ENCODE measurements at places on chromosomes 7 and 10.

DNA sequence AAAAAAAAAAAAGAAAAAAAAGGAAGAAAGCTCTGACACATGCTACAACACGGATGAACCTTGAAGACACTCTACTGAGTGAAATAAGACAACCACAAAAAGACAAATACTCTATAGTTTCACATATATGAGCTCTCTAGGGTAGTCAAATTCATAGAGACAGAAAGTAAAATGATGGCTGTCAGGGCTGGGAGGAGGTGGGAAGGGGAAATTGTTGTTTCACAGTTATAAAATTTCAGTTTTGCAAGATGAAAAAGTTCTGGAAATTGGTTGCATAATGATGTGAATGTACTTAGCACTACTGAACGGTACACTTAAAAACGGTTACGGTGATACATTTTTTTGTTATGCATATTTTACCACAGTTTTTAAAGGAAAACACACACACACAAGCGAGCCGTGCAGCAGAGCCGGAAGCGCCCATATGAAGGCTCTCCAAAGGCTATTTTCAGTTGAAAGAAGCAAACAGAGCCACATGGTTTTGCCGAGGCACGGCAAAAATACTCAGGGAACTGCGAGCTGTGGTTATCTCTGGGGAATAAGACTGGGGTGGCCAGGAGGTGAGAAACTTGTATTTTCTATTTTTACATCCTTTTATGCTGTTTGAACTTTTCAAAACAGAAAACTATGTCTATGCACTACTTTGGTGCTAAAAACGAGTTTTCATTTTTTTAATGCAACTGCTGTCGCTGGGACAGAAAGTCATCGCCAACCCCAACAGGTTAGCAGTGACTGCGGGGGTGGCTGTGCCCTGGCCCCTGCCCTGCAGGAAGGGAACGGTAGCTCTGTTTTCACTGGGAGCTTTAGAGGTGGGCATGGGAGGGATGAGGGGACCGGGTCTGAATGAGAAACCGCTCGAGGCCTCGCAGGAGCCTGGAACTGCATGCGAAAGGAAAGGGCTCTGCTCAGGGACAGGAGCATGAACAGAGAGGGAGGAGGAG lies 132.9 kb downstream of the OAT start:
- peak; percentile 8 for DNase-seq

DNA sequence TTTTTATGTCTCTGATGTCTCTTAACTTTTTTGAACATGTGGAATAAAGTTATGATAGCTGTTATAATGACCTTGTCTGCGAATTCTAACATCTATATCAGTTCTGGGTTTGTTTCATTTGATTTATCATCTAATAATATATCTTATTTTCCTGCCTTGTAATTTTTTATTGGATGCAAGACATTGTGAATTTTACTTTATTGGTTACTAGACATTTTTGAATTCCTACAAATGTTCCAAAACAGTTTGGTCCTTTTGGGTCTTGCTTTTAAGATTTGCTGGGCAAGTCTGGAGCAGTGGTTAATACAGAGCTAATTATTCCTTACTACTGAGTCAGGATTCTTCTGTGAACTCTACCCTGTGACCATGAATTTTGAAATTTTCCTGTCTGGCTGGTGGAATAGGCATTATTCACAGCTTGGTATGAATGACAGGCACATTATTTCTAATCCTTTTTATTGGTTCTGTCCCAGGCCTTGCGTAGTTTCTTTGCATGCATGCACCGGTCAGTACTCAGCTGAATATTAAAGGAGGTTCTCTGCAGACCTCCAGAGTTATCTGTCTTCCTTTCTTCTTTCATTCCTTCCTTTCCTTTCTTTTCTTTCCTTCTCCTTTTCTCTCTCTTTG lies 9.0 kb downstream of the CUTC start:
- DNase-seq, result no peak

DNA sequence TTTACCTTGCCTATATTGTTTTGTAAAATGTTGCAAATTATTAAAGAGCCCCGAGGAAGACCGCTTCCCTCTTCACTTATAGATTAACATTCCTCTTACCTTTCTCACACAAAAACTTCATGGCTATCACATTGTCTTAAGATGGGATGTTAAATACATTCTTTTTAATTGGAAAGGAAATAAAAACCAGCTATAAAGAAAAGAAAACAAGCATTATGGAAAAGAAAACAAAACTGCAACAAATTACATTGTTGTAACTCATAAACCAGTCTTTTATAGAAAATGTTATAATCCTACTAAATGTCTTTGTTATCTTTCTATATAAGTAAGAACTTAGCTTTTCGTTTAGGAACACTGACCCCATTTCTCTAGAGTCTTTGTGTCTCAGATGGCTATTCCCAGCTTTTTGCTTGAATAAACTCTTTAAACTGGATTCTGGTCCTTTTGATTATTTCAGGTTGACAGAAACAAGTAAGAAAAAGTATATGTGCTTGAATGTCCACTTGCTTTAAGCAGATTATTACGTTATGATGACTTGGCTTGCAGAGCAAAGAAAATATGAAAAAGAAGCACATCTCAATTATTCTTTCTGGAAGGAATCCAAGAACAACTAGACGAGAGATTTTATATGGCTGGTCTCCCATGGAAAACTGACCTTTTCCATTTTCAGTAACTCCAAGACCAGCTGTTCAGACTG lies 128.2 kb downstream of the AKR1D1 start:
- DNase-seq, result no peak

GRCh38 chr10:44949915-44950314 lies 9.7 kb upstream of the RASSF4 start:
- no peak for DNase-seq

DNA sequence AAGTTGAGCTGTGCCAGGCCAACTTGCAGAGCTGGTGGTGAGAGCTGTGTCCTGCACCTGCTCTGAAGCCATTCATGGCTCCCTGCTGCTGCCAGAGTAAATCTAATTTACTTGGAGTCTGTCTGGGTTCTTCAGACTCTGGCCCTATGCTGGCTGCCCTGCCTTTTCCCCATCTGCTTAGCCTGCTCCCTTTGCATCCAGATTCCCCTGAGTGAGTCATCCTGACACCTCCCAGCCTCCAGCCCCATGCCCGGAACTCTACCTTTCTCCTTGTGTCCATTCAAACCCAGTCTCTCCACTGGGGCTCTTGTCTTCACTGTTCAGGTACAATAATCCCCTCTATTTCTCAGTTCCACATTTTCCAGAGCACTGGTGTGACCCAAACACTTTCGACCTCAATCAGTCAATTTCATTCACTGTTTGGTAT lies 434.4 kb upstream of the ZMIZ1 start:
- DNase-seq, result no peak

- DNase-seq, result no peak
Observed at GRCh38 chr10:45227456-45227855, 88.0 kb downstream of the OR13A1 start.

- no peak for DNase-seq
Observed at GRCh38 chr10:131427281-131427680, 115.8 kb upstream of the TCERG1L start.

DNA sequence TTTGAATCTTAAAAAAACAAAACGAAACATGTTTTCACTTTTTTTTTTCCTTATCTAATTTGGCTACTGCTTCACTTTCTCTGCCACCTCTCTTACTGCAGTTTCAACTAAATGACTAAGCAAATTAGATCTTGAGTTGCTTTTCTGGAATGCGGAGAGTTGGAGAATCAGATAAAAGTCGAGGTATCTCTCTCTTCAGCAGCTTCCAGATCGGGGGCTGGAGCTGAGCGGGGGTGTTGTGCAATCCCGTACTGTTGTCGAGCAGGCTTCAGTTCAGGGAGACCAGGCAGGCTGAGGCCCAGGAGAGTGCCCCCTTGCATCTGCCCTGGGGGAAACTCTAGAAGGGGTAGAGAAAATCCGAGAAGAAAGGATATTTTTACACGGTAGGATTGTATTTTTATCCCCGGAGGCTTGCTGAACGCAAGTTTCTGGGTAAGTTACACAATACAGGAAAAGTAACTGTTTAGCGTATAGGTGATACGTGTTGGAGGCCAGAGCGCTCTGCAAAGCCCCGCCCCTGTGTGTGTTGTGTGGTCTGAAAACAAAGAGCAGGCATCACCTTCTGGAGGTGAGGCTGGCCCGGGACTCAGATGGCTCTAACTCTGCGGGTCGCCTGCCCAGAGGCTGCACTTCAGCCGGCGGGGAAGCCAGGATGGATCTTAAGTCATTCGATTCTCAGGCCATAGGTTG lies 116.6 kb downstream of the KLF6 start:
- no peak for DNase-seq

DNA sequence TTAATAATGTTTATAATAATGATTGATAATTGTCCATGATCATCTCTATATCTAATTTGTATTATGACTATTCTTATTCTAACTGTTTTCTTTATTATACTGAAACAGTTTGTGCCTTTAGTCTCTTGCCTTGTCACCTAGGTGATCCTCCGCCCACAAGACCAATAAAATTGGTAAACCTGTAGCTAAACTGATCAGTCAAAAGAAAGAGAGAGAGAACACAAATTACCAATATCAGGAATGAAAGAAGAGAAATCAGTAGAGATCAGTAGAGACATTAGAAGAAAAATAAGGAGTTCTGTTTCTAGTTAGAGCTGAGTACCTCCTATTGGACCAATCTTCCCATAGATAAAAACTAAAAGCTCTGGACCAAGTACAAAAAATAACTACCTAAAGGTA lies 6.1 kb upstream of the COA1 start:
- no peak for DNase-seq

DNA sequence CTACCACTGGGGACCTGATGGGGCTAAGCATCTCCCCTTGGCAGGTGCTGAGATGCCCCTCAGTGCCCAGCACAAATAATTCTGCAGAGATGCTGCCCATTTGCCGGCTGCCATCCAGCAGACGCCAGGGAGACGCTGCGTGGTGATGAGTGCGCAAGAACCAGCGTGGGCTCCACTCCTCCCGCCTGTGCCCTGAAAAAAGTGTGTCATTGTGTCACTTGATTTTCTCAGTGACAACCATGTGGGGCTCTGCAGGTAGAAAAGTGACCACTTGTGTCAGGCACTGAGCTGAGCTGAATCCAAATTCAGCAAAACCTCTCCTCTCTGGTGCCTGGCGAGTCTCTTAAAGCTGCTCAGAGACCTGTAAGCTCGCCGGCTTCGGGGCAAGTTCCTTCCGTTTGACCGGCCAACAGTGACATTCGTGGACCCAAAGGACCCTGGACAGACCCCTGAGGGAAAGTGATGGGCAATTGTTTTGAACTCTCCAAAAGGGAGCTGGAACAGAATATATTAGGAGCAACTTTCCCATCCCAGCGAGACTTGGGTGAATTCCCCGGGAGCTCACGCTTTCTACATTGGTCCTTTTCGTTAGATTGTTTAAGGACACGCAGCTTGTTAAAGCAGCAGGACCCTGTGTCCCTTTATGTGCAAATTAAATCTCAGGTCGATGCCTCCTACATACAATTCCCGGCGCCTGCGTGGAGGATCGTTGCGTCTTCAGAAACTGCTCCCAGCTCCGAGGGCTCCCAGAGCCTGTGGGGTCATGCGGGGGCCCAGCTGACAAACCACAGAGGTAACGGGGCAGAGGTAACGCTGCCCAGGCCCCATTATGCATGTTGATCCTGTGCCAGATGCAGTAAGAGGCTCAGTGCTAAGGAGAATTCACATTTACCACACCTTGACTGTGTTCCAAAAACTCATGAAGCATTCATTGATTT lies 332.7 kb downstream of the ADARB2 start:
- DNase-seq, result no peak

- no peak for DNase-seq
Observed at GRCh38 chr10:112533916-112534315, 86.9 kb downstream of the VTI1A start.

DNA sequence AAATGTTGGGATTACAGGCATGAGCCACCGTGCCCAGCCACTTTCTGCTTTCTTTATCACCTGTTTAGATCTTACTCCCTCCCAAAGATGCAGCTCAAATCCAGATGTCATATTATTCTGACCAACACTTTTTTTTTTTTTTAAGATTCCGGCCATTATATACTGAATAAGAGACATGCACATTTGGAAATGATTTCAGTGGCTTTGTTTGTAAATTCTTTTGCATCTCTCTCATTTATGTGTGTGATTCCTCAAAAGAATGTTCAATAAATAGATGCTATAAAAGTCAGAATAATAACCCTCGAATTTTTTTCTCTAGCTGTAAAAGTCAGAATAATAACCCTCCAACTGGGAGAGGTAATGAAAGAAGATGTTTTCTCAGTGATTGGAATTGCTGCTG lies 25.4 kb downstream of the HECW1 start:
- no peak for DNase-seq

- DNase-seq, result no peak
Observed at GRCh38 chr7:195010-195829, 2.8 kb downstream of the FAM20C start.

- DNase-seq, result no peak
Observed at GRCh38 chr10:12390733-12391132, 41.4 kb downstream of the CAMK1D start.

- no peak for DNase-seq
Observed at GRCh38 chr10:44245601-44245938, 139.3 kb downstream of the CXCL12 start.

- peak; percentile 78 for DNase-seq
Observed at GRCh38 chr7:41955893-41956675, 253.2 kb upstream of the INHBA start.

DNA sequence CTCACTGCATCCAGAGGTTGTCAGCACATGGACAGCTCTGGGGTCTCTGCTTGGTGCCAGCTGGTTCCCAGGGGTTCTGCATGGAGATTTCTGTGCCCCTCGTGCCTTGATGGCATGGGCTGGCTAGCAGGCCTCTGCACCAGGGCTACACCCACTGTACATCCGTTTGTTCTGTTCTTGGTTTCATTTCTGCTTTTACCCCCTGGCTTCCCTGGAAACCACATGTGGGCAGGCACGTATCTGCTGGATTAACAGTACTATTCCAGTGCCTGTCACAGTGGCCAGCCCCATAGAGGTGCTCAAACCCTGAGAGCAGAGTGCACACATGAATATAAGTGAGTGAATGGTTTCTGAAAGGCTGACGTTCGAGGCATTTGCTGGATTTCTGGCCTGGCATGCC lies 207.2 kb upstream of the GPR26 start:
- DNase-seq, result no peak

DNA sequence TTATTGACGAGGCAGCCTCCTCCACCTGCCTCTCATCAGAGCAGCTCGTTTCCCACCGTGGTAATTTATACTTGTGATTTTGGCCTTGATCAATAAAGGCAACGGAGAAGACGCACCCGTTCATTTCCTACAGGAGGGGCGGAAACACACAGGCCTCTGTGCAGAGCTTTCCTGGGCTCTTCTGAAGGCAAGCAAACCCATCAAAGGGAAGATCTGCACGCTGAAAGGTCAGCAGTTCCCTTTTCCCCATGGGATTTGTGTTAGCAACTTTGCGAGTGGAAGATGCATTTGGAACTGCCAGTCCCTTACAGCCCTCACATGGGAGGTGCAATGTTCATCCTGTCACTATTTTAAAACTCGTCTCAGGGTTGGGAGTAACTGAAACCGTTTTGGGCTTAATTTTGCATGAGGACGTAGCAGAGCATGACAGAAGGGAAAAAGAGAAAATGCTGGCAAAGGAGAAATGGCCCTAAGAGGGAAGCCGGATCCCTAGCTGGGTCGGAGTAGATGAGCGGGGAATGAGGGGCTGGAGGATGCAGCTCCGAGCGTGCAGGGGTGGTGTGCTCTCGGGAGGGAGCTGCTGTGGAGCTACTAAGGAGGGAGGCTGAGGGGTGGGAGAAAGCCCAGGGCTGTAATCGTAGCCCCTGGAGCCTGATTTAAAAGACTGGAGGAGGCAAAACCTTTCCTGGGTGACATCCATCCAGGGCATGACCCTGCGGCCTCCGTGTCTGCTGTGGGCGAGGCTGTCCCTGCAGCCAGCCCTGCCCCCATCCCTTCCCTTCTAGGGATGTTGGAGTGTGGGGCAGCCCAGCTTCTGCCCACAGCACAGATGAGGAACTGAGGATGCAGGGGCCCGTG lies 111.1 kb upstream of the FAM20C start:
- DNase-seq, result no peak
